ENCODE measurements at places on chromosomes 3 and 15. TPM values are rescaled to one million over a fixed set of nuclear protein-coding genes. Genes with fewer than 3 reads are reported as not detected.

Gene PLD1
- 17.0 TPM for polyA plus RNA-seq

Gene GOLGA6A
- polyA plus RNA-seq = not detected

Gene HTR3E
- not detected for polyA plus RNA-seq

Gene LSAMP
- polyA plus RNA-seq = 1.4 TPM

Gene IL5RA
- polyA plus RNA-seq = 1.4 TPM

Gene SNTN
- polyA plus RNA-seq = not detected

Gene DZIP3
- polyA plus RNA-seq = 8.4 TPM

Gene PXK
- polyA plus RNA-seq = 7.7 TPM

Gene UACA
- polyA plus RNA-seq = 28.9 TPM

Gene PLA2G4B
- polyA plus RNA-seq = 3.9 TPM

Gene ITIH4
- 5.0 TPM for polyA plus RNA-seq

Gene UNC45A
- polyA plus RNA-seq = 24.0 TPM

Gene SERINC4
- polyA plus RNA-seq = 0.41 TPM

Gene SCN5A
- polyA plus RNA-seq = 69.0 TPM

Gene AMIGO3
- 0.57 TPM for polyA plus RNA-seq

Gene SV2B
- 0.34 TPM for polyA plus RNA-seq
